Fibroblast of skin of left biceps (primary cell): ENCODE measurements at places on chromosomes 3 and 15.
A peak's percentile ranks its signal among the peaks of the same experiment; 100 is the strongest.

DNA sequence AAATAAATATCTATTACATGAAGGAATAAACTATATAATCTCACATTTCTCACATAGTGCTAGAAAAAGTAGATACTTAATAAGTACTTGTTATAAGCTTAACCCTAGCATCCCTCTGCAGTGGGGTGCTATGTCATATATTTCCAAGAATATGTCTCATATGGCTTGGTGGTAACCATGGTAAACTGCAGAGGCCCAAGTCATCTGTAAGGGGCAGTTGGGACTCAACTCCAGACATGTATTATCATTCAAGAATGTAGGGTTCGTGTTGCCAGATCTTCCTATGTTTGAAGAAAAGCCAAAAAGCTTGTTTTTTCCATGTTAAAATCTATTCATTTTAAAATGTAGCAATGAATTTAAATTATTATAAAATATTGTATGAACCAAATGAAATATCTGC lies 46.2 kb downstream of the ZNF385D start:
- DNase-seq: no peak

GRCh38 chr3:111803123-111803593 lies 55.9 kb upstream of the PHLDB2 start:
- DNase-seq: peak; percentile 97

- peak; percentile 66 for DNase-seq
These were observed 46.2 kb downstream of the TBL1XR1 start for GRCh38 chr3:177150970-177151627.

- no peak for DNase-seq
These were observed 107.3 kb downstream of the HERC1 start for GRCh38 chr15:63726491-63726890.

- DNase-seq: no peak
These were observed 23.2 kb downstream of the SPTBN5 start for GRCh38 chr15:41870689-41871081.

DNA sequence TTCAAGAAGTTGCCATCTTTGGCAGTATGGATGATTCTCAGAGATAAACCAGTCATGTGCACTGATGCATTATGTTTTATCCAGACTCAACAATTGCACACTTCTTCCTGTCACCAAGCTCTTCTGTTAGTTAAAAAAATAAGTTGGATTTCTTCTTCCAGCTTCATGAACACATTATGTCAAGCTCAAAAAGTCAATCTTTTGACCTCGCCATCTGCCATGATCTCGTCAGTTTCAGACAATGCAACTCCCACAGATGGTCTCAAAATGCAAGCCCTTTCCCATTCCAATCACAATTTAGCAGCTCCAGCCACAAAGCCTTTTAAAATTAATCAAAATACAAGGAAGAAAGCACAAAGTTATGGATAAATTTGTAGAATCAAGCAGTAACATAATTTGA lies 42.8 kb downstream of the TFDP2 start:
- no peak for DNase-seq

- no peak for DNase-seq
These were observed 28.1 kb upstream of the INSYN1 start for GRCh38 chr15:73781038-73781925.

- peak; percentile 20 for DNase-seq
These were observed 997.2 kb downstream of the TUSC7 start for GRCh38 chr3:117706756-117707155.
